Kidney epithelial cell (primary cell): ENCODE measurements at places on chromosomes 1 and 21. TPM values are rescaled to one million over a fixed set of nuclear protein-coding genes. Genes with fewer than 3 reads are reported as not detected.
A peak's percentile ranks its signal among the peaks of the same experiment; 100 is the strongest.

- no peak for DNase-seq
Observed at GRCh38 chr1:208242941-208243526, 1.1 kb downstream of the PLXNA2 start.

HSD3B2 gene
- not detected in 2 replicates for total RNA-seq

GRCh38 chr1:191876631-191877030 lies 281.6 kb upstream of the RGS18 start:
- DNase-seq = no peak

RHD gene
- total RNA-seq = not detected in 2 replicates

C1orf141 gene
- not detected in 2 replicates for total RNA-seq

DNA sequence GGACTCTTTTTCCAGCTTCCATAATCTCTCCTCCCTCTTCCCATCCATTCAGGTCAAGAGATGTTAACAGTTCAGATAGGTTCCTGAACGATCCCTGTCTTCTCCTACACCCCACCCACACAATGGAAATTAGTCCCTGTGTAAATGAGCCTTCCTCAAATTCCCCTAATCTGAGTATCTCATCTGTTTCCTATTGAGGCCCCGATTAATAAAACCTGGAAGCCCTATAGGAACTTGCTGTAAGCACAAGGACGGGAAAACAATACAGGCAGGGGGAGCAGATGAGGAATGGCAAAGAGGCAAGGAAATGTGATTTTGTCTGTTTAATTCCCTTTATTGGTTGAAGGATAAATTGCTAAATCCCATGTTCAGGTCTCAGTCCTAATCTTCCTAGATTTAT lies 7.1 kb upstream of the GPX7 start:
- no peak for DNase-seq

DNA sequence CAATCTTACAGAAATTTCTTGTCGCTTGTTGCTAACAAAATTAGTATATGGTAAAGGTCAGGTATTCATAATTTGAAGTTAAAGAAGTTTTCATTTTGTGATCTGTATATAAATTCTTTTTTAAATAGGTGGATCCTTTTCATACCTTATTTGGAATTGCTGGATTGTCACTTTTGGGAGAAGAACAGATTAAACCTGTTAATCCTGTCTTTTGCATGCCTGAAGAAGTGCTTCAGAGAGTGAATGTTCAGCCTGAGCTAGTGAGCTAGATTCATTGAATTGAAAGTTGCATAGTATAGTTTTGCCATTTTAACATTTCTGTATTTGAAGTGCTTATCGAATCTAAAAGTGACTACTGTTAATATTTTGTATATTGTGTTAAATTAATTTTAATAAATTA lies 2.3 kb upstream of the MSH4 start:
- no peak for DNase-seq

DNA sequence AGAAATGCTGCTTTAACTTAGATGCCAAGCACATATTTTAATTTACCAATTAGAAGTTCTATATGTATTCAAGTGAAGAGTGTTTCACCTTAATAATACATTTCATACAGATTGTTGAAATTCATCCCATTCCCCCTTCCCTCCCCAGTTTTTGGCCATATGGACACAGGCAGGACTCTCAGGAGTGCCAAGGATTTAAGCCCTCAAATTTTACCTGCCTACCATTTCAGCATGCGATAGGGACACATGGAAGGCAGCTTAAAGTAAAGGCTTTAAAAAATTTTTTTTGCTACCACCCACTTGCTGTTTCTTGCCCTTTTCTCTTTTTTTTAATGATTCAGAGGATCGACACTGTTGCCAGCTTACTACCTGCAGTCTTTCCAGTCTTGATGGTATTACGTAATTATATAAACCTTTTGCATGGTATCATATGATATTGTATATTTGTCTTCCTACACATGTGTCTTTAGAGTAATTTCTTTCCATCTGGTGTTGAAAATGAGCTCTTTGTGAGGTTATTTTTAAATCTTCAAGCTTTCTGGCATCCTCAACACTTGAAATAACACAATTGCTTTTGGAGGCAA lies 7.0 kb downstream of the EPB41 start:
- DNase-seq = no peak

MYBPH gene
- not detected in 2 replicates for total RNA-seq

DNA sequence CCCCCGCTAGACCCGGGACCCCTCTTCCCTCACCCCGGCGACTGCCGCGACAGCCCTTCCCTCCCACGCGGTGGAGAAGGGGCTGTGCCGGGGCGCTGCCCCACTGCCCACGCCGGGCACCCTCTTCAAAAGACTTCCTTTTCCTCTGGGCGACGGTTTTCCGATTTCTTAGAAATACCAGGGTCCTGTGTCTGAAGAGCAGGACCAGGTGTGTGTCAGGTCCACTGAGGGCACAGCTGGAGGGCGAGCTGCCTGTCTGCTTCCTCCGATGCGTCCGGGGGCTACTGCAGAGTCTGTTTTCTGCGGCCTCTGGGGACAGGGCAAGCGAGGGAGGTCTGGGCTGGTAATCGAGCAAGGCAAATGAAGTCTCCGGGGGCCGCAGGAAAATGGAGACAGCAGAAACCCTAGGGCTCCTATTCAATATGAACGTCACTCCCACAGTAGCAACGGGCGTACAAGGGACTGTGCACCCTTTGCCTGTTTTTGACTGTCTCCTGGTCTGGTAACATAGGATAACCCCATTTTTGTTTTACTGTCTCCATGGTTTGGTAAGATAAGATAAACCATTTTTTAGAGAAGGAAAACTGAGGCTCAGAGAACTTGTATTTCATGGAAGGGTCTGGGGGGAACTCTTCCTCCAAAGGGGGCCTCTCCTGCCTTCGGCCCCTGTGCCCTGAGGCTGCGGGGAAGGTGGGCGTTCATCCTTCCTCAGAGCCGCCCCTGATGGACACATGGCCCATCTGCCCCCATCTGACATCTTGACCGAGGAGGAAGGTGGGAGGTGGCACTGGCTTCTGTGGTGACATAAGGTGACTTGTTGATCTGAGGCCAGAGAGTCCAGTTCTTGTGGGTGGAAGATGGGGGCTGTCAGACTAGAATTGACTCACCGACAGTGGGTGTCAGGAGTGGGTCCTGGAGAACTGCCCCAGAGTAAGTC lies 970 bp downstream of the TNFRSF1B start:
- no peak for DNase-seq

CFAP57 gene
- 0.34 and 4.8 TPM in 2 replicates for total RNA-seq

TSTD1 gene
- 112 and 116 TPM in 2 replicates for total RNA-seq

DNA sequence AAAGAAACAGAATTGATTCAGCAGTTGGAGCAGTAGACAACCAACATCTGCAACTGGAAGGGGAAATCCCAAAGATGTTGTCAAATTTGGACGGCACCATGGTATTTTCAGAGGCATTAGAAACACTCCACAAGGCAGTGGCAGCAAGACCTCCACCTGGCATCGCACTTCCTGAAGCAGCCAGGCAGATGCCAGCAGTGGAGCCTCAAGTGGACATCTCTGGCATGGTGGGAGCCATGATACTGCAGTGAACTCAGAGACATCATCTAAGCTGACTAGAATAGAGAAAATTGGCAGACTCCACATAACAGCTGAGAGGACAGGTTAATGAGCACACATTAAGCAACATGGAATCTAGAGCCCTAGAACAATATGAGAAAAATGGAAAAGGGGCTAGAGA lies 33.9 kb upstream of the RGS8 start:
- no peak for DNase-seq

DNA sequence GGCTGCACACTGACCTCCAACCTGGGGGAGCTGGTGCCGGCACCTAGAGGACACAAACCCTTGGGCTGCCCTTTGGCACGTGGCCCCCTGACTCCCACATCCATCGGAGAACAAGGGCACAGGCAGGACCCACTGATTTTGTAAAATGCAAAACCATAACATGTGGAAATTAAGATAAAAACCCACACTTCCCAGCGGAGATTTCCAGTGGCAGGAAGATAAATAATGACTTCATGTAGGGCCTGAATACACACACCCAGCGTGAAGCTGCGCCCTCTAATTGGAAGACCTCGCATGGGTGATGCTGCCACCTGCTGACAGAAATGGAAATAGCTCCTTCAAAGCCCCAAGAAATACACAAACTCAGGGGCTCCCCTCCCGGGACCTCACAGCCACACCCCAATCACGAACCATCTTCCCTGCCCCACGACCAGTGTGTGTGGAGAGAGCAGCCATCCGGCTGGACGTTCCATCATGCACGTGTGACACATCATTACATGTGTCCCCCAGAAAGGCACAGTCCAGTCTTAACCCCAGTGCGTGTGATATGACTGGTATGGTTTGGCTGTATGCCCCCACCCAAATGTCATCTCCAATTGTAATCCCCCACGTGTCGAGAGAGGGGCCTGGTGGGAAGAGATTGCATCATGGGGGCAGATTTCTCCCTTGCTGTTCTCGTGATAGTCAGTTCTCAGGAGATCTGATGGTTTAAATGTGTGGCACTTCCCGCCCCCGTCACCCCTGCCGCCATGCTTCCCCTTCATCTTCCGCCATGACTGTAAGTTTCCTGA lies 5.7 kb upstream of the TPRG1L start:
- peak; percentile 39 for DNase-seq

GRCh38 chr1:178581351-178582303 lies 68.7 kb downstream of the TEX35 start:
- DNase-seq = peak; percentile 19

DNA sequence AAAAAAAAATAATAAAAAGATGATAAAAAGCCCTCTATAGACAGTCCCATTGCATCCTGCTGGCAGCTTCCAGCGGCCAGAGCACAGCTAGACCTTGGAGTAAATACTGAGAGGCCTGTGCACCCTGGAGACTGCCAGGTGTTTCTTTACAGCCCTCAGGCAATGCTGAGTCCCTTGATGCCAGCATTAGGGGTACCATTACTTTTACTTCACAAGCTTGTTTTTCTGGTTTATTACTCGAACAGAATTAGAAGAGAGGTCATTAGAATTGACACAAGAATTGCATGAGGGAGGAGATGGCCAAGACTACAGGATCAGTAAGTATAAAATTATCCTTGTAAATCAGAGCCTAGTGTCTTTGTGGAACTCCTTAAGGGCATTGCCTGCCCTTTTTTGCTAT lies 43.6 kb downstream of the AKNAD1 start:
- DNase-seq = no peak

C1orf185 gene
- not detected in 2 replicates for total RNA-seq

OR2T2 gene
- total RNA-seq = not detected in 2 replicates

DNA sequence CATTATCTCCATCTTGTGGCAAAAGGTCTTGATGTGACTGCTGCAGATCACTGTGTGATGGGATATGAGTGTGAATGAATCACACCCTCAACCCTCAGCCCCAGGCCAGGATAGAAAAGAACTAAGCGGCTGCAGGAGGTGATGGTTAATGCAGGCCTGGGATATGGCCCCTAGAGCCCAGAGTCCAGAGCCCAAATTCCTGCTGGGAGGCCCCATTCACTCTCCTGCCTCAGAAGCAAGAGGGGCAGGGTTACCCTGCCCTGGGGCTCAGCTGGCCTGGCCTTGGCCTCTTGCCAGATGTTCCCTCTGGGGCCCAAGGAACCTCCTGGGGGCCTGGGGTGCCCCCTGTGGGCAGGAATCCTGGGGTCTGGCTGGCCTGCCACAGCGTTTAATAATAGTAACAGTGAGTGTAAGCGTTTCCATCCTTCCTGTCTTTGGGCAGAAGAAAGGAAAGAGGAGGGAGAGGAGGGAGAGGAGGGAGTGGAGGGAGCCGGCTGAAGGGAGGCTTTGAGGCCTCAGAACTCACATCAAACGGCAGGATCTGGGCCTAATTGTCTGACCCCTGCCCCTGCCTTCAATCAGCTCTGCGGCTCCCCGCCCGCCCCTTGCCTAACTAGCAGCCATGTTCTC lies 26.2 kb downstream of the DMAP1 start:
- no peak for DNase-seq

- no peak for DNase-seq
Observed at GRCh38 chr1:201026234-201026633, 2.7 kb upstream of the KIF21B start.

DNA sequence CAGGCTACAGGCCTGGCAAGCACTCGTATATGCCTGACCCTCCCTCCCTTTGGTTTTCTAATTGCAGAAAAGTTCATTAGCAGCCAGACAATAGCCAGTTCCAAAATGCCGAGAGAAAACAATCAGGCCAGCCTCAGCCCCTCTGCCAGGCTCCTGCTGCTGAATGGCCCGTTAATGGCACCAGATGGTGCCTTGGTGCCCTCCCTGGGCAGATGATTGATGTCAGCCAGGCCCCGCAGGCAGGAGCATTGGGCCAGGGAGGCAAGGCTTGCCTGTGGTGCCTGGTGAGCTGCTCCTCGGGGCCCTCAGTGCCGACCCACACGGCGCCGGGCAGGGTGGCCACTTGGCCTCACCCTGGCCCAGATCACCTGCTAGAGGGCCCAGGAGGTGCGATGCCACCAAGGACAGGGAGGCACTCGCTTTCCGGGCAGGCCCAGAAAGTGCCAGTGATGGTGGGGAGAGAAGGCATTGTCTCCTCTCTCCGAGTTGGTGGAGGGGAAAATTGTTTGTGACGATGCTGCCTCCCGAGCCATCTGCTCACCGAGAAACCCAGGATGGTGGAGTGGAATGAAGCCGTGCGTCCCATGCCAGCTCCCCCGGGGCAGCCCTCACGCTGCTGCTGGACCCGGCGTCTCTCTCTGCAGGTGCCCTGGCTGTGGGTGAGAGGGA lies 28.1 kb downstream of the QSOX1 start:
- no peak for DNase-seq

- DNase-seq = no peak
Observed at GRCh38 chr1:55717111-55717510, 501.9 kb upstream of the USP24 start.

DNA sequence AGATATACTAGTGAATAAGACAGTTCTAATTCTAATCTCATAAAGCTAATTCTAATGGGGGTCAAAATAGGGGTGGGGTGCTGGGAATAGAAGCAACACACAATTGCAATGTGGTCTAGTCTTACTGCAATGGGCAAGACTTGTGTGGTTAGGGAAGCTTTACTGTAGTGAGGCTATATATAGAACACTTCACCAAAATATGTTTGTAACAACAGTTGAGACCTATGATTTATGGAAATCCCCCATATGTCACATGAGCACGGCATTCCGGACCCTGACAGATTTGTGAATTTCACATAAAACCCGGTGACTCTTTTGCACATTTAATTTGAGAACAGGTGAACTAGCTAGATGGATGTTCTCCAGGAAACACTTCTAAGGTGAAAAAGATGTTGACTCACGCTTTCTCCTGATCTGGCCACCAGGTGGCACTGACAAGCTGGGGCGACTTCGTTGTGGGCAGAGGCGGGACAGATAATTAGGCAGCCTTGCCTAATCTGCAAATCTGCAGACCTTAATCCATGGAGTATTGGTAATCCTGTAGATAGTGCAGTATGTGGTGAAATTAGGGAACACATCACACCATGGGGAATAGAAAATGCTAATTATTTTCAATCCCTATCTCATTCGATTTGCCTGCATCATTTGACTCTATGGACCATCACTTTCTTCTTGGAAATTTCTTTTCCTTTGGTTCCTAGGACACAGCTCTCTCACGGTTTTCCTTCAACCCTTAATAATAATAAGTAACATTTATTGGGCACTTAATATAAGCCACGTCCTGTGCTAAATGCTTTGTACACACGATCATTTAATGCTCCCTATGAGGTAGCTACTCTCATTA lies 37.7 kb downstream of the KIAA0040 start:
- DNase-seq = no peak

- no peak for DNase-seq
Observed at GRCh38 chr1:98677288-98677687, 15.8 kb downstream of the SNX7 start.
